ENCODE measurements at places on chromosomes 16 and 17. TPM values are rescaled to one million over a fixed set of nuclear protein-coding genes. Genes with fewer than 3 reads are reported as not detected.

DNA sequence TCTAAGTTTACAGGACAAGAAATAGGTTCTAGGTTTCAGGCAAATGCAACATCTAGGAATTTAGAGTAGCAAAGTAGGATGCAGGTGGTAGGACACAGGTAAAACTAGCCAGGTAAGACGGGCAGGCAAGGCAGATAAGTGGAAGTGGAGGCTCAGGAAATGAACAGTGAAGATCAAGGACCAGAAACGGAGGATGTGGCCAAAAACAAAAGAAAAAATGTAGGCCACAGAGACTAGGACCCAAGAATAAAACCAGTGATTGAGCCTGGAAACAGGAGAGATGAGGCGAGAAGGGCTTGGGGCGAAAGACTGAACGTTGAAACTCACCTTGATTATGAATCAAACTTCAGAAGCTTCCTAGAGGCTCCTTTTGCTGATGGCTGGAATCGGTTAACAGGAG is 24.0 kb downstream of the CPSF4L start:
- DNase-seq: no peak

The P2RX1 gene
- total RNA-seq: not detected

DNA sequence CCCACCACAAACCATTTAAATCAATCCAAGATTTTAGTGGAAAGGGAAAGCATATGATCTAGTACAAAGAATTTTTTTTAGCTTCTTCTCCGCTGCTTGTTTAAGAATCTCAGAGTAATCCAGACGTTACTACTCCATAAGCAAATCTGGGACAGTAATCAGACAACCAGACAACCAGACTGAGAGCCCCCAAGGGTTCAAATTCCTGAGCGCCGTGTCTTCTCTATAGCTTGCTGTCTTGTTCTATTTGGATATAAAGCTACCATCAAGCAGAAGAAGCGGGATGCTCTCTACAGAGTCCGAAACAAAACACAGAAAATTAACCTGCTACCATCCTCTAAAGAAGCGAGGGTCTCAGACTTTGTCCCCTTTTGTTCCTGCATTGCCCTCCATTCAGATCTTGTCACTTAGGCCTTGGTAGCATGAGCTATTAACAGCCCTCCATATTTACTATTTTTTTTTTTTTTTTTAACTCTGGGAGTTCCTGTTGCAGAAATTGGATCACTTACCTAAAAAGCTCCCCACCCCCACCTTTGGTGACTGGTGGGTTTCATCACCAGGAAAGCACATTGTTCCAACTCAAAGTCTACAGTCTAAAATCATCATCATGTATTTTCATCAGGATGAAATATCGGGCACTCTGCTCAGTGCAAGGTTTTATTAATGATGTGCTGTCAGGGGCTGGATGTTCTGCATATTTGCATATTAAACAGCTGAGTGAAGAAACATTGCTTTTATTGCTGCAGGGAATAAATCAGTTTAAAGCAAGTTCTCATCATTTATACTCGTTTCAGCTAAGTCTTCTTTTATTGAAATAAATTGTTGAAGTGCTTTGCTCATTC is 576.7 kb downstream of the WWOX start:
- no peak for DNase-seq

GRCh38 chr17:58416937-58417299 is 416 bp downstream of the RNF43 start:
- no peak for DNase-seq

The FBXW10B gene
- 4.2 TPM for total RNA-seq

DNA sequence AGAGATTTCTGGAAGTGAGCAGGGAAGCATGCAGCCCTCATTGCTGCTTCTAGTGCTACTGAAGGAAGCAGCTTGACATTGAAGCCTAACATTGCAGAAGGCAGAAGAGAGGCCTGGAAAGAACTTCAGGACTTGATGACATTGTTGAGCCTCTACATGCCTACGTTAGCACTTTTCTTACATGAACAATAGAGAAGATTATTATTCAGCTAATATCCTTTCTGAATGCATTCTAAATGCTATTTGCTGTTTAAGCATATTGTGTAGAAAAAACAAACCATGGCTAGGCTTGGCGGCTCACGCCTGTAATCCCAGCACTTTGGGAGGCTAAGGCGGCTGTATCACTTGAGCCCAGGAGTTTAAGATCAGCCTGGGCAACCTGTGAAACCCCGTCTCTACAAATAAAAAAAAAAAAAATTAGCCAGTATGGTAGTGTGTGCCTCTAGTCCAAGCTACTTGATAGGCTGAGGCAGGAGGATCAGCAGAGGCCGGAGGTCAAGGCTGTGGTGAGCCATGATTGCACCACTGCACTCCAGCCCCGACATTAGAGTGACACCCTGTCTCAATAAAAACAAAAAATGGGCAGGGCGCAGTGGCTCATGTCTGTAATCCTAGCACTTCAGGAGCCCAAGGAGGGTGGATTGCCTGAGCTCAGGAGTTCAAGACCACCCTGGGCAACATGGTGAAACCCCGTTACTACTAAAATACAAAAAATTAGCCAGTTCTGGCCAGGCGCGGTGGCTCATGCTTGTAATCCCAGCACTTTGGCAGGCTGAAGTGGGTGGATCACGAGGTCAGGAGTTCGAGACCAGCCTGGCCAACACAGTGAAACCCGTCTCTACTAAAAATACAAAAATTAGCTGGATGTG is 2.2 kb upstream of the AURKB start:
- DNase-seq: no peak

The ADAD2 gene
- total RNA-seq: not detected

DNA sequence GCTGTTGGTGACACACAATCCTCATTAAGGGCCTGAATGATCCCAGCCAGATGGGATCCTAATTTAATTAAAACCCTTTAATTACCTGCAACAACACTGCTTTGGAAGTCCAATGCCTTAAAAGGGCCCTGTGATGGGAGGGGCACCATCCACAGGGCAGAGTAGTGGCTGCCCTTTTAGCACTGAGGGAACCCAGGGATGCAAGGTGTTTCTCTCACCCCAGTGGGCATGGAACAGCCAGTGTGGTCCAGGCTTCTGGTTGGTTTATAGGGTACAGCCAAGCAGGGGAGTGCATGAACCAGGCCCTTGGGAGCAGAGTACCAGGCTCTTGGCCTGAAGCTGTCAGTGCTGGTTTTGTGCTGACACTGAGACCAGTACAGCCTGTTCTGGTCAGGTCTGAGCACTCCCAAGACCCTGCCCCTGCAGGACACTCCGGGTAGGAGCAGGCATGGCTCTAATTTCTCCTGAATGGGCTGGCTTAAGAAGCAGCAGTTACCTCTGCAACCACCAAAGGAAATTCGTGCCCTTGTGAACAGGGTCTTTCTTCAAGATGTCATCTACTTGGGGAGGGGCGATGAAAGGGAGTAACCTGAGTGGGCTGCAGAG is 9.9 kb downstream of the NXPH3 start:
- no peak for DNase-seq

The CHMP6 gene
- total RNA-seq: 17.7 TPM

The RCVRN gene
- not detected for total RNA-seq

The PRM2 gene
- total RNA-seq: not detected

- DNase-seq: no peak
Measured at GRCh38 chr17:82868715-82869131, 28.9 kb upstream of the ZNF750 start.

GRCh38 chr17:34614698-34615097 is 35.3 kb downstream of the TMEM132E start:
- no peak for DNase-seq

GRCh38 chr16:49592546-49593423 is 219.2 kb downstream of the C16orf78 start:
- peak; percentile 23 for DNase-seq

- DNase-seq: no peak
Measured at GRCh38 chr17:3799181-3799945, 1.6 kb downstream of the ITGAE start.

DNA sequence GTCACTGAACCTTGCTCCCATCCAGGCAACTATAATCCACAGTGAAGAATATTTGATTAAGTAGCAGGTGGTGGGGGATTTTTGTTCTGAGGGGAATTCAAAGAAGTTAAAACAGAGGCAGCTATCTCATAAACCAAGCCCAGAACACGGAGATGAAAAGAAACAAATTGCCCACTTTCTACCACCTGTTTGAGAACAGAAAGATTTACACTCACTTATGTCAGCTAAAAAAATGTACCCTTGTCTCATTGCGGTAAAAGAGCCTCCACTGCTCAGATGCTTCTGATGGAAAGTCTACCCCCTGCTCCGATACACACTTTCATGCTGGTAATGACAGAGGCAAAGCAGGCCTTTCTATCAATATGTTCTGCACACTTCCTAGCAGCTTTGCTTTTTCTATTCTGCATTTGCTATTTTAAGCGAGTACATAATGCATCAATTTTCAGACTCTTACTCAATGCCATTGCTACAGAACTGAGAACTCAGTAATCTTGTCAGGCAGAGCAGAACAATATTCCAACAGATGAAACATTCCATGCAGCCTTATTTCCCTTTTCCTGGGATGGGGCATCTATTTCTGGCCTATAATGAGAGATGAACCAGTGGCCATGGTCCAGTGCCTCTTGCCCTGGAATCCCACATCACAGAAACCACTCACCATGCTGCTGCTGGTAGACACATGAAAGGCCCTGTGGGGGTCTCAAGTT is 29.0 kb downstream of the CDK5R1 start:
- no peak for DNase-seq

DNA sequence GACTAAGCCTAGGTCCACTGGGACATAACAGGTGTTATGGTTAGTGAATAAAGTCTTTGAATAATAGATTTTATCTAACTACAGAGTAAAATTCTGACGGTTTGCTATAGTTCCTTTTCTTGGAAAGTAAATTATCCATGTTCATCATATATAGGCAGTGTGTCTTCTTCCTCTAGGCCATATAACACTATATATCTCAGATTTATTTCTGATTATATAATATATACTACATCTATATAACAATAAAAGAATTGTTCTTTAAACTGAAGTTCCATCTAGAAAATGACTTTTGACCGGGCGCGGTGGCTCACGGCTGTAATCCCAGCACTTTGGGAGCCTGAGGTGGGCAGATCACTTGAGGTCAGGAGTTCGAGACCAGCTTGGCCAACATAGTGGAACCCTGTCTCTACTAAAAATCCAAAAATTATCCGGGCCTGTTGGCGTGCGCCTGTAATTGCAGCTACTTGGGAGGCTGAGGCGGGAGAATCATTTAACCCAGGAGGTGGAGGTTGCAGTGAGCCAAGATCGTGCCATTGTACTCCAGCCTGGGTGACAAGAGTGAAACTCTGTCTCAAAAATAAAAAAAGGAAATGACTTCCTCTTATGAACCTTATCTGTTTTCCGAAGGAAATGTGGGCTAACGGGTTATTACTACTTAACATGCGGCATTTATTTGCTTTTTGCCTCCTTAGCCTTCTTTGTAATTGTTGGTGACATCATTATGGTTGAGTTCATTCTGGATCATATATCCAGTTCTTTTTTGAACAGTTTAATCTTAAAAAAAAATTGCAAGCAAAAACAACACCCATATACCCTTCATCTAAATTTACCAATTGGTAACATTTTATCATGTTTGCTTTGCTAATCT is 29.2 kb downstream of the NOL11 start:
- DNase-seq: no peak

GRCh38 chr16:74524117-74524516 is 82.8 kb downstream of the GLG1 start:
- no peak for DNase-seq

The SEPTIN12 gene
- total RNA-seq: not detected

DNA sequence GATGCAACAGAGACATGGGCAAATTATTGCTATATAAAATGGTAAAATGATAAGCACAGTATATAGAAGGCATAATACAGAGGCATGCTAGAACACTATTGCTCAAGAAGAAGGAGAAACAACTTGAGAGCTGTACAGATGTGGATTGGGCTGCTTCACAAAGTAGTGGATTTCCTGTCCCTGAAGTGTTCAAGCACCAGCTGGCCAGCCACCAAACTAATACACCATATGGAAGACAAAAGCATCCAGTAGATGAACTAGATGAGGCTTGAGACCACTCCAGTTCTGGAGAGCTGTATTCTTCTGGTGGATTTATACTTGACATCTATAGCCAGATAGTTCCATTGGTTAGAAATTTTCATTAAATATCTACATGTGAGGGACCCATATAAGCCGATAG is 134.1 kb upstream of the GNAO1 start:
- DNase-seq: no peak

The MT1E gene
- 365 TPM for total RNA-seq

DNA sequence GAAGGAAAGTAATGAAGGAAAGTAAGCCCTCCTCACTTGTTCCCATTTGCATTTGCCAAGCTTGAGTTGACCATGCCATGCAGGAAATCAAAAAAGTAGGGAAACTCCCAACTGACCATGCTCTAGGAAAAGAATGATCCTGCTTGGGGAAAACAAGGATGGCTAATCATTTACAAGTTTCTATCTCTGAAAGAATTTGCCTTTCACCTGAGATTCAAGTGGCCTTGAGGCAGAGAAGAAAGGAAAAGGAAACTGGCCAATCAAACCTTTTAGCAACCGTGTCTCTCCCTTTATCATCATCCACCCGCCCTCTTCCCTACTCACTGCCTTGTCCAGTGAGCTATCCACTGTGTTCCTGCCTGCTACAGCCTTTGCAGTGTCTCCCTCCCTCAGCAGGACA is 757.2 kb upstream of the SOX9 start:
- no peak for DNase-seq

GRCh38 chr17:42361781-42362186 is 26.5 kb downstream of the STAT3 start:
- no peak for DNase-seq

The SCGB1C2 gene
- total RNA-seq: not detected

GRCh38 chr16:66113223-66113622 is 253.3 kb upstream of the CDH5 start:
- DNase-seq: no peak

The HCRT gene
- not detected for total RNA-seq

Data from Daoy (cell line).